ENCODE measurements at places on chromosomes 5 and 9.

GRCh38 chr5:111935009-111935408 is 178.0 kb upstream of the NREP start:
- no peak for DNase-seq

DNA sequence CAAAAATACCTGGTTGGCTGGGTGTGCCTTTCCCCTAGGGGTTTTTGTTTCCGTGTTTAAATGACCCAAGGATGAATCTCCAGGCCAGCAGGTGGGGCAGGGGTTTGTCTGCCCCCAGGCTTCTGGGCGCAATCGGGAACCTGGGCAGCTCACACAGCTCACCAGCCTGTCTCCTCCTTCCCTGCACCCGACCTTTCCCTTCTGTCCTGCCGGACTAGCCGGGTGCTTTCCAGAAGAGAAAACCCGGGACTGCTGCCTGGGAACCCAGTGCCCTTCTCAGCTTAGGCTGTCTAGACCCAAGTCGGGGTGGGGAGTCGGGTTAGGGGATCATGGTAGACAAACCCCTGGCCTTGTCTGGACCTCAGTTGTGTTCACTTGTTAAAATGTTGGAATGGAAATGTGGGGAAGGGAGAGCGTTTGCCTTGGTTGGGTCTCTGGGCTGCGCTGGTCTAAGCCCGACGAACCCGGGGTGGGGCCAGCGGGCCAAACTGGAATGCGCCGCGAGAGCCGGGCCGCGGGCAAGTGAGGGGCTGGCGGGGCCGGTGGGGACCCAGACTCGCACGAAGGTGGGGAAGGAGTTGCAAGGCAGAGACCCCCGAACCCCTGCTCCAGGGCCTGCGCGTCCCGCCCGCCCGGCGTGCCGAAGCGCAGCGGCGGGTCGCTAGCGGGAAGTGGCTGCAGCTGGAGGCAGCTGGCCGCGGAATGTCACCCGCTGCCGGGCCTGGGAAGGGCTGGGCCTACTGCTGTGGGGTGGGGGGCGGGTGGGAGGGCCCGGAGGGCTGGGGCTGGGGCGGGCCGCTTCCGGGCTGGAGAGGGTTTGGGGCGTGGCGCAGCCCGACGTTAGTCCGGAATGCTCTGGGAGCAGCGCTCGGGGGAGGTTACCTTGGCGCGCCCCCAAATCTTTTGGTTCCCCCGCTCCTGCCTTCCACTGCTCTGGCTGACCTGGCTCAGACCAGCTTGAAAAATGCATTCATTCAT is 84.6 kb downstream of the DAB2IP start:
- peak; percentile 75 for DNase-seq

- DNase-seq = no peak
These were observed 674.6 kb upstream of the ZNF608 start for GRCh38 chr5:125421006-125421405.

DNA sequence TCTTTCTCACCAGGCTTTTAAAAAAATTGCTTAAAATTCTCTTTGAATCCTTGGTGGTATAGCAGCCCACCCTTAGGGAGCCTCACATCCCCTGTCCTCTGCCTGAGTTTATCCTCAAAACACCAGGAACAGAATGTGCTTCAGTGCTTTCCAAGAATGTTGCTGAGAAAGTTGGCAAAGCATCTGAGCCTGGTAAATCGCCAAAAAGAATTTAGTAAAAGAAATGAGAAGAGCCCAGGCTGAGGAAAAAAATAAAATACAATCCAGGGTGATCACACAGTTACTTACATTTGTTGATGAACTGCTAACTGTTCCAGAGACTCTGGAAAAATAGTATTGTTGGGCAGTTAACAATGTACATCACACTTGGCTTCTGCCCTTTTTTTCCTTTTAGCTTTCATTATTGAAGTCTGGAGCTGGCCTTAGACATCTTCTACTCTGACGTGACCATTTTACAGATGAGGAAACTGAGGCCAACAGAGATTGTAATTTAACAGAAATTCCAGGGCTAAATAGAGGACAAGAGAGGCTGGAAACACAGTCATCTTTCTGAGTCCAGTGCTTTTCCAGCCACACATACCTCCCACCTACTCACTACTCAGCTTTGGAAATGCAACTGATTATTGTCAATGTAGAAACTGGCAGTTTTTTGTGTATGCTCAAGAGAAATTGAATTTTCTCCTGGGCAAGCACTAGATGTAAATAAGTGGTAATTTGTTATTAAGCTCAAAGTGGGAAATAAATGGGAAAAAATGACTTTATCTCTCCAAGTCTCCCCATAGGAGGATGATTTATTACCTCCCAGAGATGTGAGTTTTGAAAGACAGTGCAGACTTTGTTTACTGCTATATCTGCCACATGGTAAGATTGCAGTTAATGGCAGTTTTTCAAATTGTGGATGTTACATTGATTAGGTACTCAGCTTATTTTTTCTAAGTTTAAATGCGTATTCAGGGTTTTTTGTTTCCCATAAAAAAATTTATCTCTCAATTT is 86.7 kb upstream of the ALDH1A1 start:
- DNase-seq = no peak

DNA sequence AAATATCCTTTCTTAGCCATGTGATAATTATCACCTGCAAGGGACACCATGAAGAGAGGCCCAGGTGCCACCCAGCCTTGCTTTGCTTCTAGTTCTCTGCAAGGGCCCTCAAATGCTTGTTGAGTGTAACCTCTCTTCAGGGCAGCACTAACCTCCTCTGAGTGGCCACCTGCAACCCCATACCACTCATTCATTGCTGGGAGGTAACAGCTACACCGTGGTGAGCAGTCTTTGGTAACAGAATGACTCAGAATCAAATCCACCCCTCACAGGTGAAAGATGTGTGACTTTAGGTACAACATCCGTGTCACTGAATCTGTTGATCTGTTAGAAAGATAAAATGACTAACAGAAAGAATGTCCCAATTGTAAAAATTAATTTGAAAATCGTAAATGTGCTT is 365.1 kb upstream of the TRPC7 start:
- no peak for DNase-seq

GRCh38 chr5:147752033-147752432 is 30.5 kb downstream of the JAKMIP2 start:
- DNase-seq = peak; percentile 15

- DNase-seq = no peak
These were observed 441.5 kb upstream of the CDH6 start for GRCh38 chr5:30752015-30752414.
